IMR-90 (cell line): ENCODE measurements at places on chromosomes 13 and 19.

DNA sequence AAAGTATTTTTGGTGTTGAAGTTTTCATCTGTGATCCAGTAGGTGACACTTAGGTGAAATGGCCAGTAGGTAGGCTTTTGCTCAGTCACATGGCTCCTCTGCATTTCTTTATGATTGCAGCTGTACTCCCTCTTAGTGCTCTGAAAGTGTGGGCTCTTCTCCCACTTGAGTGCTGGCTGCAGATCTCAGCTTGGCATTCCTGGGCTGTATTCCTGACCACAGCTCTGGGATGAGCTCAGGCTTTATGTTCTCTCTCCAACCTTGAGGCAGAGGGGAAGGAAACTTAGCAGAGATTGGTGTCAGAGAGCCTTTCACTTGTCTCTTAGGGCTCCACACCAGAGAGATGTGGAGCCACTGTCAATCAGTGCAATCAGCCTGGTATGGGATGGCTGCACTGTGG, 254.3 kb downstream of the NDFIP2 start:
- peak; percentile 41 for DNase-seq

DNA sequence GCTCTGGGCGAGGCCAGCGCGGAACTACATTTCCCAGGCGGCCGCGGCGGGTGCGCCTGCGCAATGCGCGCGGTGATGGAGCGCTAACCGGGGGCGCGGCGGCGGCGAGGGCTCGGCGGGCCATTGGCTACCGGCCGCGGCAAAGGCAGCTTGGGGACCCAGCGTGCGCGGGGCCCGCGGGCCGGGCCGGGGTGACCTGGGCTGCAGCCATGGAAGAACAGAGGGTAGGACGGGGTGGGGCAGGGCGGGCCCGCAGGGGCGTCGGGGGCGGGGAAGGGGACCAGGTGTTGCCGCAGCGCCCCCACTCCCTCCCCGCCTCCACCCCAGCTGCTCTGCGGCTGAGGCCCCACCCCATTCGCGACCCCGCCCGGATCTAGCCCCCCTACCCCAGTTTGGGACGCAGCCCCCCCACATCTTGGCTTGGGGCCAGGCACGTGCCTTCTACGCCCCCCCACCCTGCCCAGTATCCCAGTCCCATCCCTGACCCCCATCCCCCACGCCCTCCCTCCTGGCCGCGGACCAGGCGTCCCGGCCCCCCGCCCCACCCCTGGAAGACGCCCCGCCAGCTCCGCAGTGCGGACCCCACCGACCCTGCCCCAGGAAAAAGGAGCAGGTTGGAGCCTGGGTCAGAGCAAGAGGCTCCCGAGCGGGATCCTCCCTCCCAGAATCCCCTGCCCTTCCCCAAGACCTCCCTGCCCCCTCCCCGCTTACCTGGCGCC, at the start of gene FSD1:
Gene FSD1, plus strand, starts transcription at position 61 of the 719 bp plus-strand sequence. Its CDS starts 149 bp downstream, at position 210.
- DNase-seq = peak; percentile 40

GRCh38 chr13:114111577-114111976, 20.8 kb downstream of the RASA3 start:
- peak; percentile 97 for DNase-seq

GRCh38 chr19:45091031-45091923, 1.7 kb upstream of the PPP1R37 start:
- DNase-seq = peak; percentile 99

DNA sequence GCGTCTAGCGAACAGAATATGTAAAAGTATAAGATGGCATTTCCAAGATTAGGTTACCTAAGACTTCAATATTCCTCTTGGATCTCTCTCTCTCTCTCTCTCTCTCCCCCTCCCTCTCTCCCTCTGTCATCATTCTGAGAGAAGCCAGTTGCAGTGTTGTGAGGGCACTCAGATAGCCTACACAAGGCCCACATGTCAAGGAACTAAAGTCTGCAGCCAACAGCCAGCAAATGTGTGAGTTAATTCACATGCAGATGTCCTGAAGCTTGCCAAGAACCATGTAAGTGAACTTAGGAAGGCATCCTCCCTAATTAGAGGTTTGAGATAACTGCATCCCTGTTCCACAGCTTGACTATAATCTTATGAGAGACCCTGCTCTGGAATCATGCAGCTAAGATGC, 822.9 kb upstream of the PRR20A start:
- no peak for DNase-seq

- peak; percentile 56 for DNase-seq
Measured at GRCh38 chr13:75792526-75793187, 156.5 kb downstream of the LMO7 start.

DNA sequence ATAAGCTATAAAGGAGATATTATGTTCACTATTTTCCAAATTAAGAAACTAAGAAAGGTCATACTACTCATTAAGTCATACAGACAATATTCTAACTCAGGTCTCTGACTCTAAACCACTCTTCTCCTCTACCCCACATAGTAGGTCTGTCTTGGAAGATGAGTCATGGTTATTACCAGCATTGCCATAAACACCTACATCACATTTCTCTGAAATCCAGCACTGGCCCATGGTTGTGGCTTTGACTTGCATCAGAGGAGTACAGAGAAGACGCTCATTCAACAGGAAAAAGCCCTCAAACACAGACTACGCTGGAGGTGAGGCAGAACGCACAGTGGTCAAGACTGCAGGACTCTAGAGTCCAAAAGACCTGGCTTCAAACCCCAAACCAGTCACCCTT, 476.8 kb downstream of the COG6 start:
- DNase-seq = no peak

GRCh38 chr13:40982772-40983171, 36.3 kb downstream of the ELF1 start:
- DNase-seq = peak; percentile 52

GRCh38 chr13:110932588-110932987, 17.7 kb upstream of the ANKRD10 start:
- no peak for DNase-seq

DNA sequence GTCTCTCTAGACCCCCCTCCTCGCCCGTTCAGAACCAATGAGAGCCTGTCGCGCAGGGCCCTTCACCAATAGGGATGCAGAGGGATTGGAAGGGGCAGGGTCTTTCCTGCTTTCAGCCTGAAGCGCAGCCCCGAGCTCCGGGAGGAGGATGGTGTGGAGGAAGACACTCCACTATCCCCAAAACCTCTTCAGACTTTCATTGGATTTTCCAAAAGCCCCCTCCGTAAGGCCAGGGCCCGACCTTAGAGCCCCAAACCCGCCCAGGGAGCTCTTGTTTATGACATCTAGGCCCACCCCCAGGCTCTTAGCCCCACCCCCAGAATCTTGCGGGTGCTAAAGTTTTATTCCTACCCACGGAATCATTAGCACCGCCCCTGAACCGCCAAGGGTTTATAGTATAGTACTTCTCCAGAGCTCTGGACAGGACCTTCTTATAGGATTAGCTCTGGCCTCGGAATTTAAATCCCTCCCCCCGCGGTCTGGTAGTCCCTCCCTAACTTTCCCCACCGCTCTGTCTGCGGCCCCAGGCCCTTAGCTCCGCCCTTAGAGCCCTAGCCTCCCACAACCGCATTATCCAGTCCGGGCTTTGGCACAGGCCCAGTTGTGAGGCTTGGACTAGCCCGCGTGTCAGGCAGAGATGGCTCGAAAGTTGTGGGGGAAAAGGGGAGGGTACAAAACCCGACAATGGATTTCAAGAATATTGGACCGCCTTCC, 6.6 kb upstream of the EML2 start:
- DNase-seq = peak; percentile 80

DNA sequence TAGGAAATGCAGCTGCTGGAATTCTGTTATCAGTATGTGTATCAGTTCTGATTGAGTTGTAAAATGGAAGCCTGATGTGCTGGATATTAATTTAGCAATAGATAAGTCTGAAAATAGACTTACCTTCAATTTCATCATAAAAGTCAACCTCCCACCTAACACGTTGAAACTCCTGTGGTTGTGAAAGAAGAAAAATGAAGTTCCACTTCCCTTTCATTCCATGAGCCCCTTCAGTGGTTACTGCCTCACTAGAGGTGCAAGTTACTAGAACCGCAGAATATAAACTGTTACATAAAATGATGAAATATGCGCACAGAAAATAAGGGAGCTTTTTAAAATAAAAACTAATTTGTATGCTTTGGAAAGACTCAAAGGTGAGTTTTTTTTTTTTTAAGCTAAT, 249.2 kb downstream of the SHISA2 start:
- no peak for DNase-seq

DNA sequence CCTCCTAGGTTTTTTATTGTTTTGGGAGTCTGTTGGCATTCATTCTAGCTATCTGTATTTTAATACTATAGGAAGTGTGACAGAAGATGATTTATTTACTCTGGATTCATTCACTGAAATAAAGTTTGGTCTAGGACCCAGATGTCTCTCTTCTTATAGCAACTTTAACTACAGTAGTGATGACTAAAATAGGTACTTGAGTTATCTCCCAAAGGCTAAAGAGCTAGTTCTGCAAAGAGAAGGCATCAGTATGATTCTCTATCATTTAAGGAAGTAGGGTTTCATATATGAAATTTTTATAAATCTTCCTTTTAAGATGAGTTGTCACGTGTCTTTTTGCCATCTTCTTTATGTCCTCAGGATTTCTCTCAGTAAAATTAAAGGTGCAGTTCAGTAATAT, 507.4 kb downstream of the KCTD12 start:
- DNase-seq = no peak

- DNase-seq = no peak
Measured at GRCh38 chr19:7272856-7273578, 21.2 kb downstream of the INSR start.

DNA sequence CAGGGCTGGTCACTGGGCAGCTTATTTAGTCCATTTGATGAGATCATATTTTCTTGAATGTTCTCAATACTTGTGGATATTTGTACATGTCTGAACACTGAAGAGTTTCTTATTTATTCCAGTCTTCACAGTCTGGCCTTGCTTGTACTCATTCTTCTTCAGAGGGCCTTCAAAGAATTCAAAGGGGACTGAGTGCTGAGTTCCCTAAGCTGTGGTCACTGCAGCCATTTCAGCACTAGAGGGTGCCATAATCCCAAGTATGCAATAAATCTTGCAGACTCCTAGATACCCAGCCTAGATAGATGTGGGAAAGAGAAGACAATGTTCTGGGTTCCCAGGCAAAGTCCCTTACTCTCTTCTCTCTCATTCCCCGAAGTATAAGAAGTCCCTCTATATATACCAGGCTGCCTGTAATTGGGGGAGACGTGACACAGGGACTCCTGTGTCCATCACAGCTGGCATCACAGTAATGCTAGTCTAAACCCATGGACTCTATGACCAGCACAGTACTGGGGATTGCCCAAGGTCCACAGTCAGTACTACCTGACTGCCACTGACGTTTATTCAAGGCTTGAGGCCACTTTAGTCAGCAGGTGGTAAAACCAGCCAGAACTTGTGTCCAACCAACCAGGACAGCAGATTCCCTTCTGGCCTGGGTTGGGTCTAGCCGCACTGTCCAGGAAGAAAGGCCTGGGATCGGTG, 8.9 kb upstream of the VN1R1 start:
- peak; percentile 24 for DNase-seq

DNA sequence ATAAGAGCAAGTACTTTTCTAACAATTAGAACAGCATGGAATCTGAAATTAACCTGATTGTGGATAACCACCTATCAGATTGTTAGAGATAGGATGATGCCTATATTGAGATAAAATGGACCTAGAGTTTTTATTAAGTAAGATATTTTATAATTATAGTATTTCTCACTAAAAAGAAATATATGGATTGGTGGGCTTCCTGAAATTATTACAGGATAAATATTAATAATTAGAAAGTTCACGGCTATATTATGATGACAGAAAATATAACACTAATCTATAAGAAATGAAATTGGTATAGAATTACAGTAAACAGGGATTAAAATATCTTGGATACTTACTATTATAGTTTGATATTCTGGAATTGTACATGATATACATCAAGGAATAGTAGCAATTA, 378.0 kb upstream of the SPRY2 start:
- DNase-seq = no peak

- no peak for DNase-seq
Measured at GRCh38 chr13:112249644-112250610, 126.2 kb upstream of the SPACA7 start.

DNA sequence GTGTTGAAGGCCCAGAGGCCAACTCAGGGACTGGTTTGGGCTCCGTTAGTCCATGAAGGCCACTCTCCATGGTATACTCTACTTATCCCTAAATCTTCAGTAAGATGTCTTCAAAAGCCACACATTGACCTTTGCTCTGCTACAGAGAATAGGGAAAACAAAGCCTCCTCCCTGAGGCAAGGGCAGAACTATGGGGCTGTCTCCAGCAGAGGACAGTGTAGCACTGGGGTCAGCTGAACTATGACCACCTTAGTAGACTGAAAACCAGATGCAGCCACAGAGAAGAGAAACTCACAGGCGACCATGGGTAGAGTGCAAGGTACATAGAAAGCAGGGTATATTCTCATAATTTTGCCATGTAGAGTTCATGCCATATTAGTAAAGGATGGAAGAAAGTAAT, 587.4 kb downstream of the LMO7 start:
- no peak for DNase-seq

DNA sequence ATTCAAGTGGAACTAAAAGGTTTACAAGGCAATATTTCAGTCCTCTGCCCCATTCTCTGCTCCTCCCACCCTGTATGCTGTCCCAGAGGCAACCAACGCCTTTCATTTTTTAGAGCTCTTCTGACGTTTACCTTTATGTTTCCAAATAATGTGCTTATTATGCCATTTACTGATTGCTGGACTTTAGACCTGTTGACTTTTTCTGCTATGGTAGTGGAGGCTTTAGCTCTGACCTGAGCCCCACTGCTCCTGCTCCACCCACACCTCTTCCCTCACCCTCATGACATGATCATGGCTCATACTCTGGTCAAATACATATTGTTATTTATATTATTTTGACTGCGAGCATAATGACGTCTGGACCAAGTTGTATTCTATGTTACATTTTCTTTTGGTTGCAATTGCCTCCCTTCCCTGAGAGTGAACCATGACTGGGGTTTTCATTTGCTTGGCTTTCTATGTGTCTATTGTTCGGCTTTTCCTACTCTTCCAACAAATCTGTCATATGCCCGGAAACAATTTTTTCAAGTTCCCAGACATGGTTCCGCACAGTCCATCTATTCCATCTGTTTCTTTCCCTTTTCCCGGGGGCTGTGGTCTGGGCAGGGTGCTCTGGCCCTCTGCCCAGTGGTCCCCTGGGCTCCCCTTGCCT, 31.4 kb upstream of the GJB6 start:
- DNase-seq = no peak

- DNase-seq = no peak
Measured at GRCh38 chr13:37667702-37668101, 69.1 kb upstream of the POSTN start.
